Stimulated activated CD8-positive, alpha-beta memory T cell treated with anti-CD3 and anti-CD28 coated beads, Interleukin-15, amount 100 ng/mL, for 48 hours (primary cell): ENCODE measurements at places on chromosomes 4 and X.

DNA sequence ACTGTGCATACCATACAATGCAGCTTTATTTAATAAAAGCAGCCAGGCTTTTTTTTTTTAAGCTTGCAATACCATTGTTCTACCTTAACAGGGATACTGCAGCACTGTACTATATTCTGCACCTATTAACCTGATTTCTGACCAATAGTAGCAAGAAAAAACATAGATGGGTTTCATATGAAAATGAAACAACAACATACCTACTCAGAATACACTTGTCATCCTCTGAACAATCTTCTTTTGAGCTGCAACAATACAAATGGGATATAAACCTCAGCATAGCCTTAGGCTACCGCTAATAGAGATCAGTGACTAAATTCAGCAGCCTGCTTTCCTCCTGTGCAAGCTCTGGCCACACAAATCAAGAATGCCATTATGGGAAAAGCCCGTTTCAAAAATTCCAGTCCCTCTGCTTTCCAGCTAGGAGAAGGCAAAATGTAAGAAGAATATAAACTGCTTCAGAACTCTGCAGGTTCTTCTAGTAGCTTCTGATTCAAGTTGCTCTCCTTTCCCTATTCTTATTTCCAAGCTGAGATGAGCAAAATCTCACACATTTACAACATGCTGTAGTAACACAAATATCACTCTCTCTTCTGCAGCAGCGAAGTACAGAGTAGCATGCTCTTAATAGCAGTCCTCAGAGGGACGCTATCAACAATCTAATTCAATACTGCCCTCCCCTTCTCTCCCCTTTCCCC, 143.4 kb downstream of the KLHL13 start:
- no peak for DNase-seq

DNA sequence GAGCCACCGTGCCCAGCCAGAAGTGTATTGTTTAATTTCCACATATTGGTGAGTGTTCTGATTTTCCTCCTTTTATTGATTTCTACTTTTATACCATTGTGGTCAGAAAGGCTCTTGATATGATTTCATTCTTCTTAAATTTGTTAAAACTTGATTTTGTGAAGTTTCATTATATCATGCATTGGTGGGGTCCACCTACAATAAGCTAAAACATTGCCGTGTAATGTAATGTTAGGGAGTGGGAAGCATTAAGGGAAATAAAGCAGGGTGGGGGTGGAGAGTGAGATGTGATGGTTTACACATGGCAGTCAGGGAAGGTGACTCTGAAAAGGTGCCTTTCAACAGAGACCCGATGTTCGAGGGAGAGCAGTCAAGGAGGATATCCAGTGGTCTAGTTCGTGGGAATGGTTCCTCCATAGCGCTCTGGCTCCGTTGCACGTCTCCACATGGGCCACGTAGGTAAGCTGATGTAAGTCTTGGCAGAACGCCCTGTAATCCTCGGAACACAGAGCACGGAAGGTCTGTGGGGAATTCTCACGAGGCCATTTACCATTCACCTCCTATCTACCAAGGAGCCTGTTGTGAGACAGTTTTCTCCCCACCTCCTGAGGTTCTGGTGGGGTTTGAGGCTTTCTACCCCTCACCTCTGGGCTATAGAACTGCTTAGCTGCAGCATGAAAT, 7.7 kb upstream of the WDR13 start:
- no peak for DNase-seq

DNA sequence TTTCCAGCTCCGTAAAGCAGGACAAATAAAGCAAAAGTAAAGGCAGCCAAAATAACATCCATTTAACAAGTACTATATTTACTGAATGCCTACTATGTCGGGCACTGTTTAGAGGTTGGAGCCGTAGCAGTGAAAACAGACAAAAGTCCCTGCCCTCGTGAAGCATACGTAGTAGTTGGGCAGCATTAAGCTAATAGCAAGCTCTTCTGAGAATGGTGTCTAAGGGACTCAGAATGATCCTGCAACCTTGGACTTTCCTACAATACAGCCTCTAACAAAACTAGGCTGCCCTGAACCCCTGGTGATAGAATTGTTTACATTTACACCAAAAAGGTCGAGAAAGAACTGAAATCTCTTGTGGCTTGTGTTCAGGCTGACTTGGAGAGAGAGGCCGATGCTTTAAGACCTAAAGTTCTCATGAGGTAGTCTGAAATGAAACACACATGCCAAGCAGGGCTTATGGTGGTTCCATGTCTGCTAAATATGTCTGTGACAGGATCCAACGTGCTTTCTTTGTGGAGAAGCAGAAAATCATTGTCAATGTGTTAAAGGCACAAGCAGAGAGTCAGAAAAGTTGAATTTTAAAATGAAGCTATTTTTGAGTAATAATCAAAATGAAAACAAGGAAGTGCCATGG, 898 bp upstream of the PDGFC start:
- no peak for DNase-seq

DNA sequence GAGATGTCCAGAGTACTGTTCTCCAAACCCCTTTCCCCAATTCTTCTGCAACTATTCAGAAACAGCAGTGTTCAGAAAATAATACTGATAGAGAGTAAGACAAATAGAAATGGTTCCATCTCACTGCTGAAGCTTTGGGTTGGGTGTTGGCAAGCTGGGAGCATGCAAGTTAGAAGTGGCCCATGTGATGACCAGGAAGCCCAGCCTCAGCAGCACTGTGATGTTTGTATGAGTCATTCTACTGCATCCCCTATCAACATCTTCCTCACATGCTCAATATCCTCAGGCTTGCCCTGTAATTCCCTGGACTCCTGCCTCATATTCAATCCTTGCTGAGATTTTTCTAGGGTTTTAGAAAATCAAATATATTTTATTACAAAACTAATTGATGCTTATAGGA, 96.5 kb downstream of the CHRDL1 start:
- DNase-seq: no peak

DNA sequence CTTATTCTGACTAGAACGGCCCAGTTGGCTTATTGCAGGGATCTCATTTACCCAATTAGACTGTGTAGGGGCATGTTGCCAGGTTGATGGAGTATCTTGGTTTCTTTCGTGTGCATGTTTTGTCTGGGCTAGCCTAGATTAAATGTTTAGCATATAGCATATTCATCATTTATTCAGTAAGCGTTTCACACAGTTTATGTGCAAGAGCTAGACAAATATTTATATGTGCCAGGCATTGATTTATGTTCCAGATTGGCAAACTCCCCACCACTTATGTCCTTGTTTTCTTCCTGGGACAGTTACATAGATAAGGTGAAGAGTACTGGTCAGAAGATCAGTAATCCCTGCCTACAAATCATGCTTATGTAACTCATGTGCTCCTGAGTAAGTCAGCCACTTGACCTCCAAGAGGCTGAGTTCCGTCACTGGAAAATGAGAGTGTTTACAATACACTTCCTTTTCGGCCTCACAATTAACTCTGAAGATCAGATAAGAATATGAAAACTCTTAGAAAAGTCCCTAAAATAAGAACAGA, 57.2 kb downstream of the RUFY3 start:
- no peak for DNase-seq

- DNase-seq: no peak
These were observed 14.6 kb downstream of the MED14 start for GRCh38 chrX:40720792-40721191.

DNA sequence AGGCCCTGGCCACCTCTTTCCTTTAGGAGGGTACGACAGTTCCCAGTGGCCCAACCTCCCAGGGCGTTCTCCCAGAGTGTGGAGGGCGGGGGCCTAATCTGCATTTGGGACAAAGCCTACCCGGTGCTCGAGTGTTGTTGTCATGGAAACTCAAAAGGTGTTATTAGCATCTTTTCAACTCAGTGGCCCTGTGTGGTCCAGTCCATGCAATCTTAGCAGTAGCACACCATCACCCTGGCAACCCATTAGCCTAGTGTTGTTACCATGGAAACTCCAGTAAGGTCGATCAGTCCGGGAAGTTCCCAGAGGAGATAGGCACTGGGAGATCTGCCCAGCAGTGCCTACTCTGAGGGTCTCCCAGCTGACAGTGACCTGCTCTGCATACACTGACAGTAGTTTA, 20.2 kb downstream of the APLN start:
- DNase-seq: no peak

- DNase-seq: no peak
These were observed 44.8 kb downstream of the CLCN3 start for GRCh38 chr4:169665046-169665737.

GRCh38 chr4:154779362-154779947, 1.6 kb upstream of the RBM46 start:
- DNase-seq: no peak

GRCh38 chrX:155334486-155335336, at the start of gene CLIC2:
Gene CLIC2, minus strand, starts transcription at chrX:155334614. Its CDS starts 187 bp downstream, at chrX:155334427.
- DNase-seq: no peak

DNA sequence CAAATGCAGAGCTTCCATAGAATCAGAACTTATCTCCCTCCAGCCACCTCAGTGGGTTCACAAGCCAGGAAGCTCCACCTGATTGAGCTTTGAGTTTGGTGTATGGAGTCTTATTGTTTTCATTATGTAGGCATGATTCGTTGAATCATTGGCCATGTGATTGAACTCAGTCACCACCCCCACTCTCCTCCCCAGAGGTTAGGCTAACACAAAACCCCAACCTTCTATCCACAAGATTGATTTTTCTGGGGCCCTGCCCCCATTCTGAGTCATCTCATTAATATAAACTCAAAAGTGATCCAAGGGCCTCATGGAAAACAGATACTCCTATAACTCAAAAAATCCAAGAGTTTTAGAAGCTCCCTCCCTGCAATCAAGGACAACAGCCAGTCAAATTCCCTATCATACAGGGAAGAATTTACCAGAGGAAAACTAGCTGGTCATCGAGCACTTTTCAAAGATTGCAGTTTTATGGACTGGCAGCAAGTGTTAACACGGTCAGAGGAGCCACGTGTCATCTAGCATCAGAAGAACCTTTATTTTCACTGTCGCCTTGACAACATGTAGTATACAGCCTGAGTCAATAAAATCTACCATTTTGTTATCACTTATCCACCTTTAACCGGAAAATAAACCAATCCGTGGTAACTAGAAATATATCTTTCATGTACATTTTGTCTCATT, 35.9 kb upstream of the GUCY1B1 start:
- no peak for DNase-seq

- no peak for DNase-seq
These were observed 345.4 kb upstream of the GATB start for GRCh38 chr4:152106113-152106763.

DNA sequence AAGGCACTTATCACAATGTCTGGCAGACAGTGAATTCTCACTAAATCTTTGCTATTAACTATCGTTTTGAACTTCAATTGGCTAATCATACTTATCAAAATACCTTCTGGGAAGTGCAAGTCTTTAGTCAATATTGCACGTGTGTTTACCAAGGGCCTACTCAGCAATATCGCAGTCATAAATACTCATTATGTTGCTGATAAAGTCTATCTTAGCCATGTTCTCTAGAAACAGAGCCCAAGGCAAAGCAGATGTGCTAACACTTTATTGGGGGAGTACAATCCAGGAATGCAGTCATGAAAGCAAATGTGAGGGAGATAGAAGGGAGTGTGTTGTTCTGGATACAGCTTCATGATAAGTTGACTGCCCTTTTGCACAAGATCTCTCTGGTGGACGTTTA, 90.5 kb downstream of the FBXO8 start:
- DNase-seq: no peak

- no peak for DNase-seq
These were observed 123.9 kb downstream of the MID1 start for GRCh38 chrX:10496345-10496965.

DNA sequence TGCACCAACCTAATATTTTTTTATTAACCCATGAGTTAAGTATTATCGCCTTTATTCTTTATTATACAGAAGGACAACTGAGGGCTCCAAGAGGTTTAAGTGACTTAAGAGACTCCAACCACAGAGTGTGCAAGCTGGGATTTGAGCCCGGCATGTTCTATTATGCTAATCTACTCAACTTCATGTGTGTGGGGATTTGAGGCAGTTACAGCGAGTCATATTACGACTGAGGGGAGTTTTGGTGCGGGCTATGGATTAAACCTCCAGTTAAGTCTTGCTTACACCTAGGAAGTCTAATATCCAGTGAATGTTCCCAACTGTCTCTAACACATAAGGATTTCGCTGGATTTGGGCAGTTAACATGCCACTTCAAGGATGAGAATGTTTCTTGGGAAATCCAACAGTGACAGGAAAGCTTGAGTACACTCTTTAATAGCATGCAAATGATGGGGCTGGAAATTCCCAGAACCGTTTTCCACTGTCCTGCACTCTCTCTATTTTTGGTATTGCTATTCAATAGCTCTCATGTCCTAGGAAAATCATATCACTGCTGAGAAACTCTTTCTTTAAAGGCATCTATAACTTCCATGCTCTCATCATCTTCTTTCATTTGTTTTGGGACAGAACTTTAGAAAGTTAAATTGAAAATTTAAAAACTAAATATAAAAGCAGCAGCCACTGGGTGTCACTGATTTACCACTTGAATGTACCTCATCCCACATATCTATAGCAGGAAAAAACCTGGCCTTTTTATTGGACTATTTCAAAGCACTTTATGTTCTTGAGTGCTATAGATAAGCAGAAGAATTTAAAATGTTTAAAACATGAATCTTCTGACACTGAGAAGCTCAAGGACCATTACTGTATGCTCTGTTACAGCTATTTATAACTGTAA, 165.1 kb upstream of the TTC29 start:
- no peak for DNase-seq

DNA sequence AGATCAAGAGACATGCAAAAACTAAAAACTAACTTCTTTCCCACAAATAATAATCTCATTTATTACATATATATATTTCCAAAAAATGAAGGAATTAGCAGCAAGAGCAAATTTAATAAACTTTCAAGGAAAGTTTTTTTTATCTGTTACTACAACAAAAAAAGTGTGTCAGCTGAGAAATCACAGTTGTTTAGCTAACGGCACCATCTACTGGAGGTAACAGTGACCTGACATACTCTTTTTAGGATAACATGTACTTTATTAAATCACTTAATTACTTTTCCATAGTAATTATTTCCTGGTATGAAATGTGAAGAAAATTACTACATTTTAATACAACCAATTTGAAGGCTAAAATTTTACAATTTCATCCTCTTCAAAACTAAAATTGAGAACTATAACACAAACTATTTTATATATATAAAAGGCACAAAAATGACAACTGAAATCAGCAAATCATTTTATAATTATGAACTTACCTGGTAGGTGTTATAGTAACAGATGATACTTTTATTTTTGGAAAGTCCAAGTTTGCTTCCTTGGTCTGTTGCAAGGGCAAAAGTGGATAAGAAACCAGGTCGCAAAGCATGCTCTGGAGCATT, 9.1 kb downstream of the LAMTOR3 start:
- no peak for DNase-seq

GRCh38 chr4:100450449-100450848, 67.4 kb downstream of the EMCN start:
- DNase-seq: no peak

GRCh38 chrX:123764967-123765871, 32.4 kb upstream of the THOC2 start:
- DNase-seq: peak; percentile 43

DNA sequence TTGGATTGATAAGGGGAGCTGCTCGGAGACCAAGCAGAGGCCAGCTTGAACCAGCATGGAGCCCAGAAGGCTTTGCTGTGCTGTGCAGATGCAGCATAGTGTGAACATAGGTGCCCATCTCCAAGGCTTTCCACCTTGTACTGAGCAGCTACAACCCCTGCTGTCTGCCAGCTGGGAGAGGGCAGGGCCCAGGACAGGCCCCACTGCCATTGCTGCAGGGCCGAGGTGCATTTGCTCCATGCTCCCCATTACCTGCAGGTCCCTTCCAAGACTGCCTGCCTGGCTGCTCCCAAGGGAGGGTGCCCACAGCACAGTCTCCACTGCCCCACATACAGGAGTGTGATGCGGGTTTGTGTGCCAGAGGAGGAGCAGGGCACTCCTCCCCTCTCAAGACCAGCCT, 1016.0 kb upstream of the INTU start:
- DNase-seq: no peak

- DNase-seq: no peak
These were observed 24.9 kb upstream of the OCIAD2 start for GRCh38 chr4:48931459-48931858.
